ENCODE measurements at places on chromosomes 2 and 18.

DNA sequence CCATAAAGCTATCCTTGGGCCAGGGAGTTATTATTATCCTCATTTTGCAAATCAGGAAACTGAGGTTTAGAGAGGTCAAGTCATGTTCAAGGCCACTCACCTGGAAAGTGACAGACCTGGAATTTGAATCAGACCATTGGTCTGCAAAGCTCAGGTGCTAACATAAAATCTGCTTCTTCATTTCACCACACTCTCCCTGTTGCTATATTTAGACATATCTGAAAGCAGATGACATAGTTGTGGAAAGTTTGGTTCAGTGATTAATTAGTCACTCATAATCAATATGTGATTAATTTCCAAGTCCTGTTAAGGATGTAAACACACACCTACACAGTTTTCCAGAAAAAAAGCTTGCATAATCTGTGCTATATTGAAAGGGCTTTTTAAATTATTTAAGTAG, 57.4 kb downstream of the LINC00305 start:
- DNase-seq: no peak

- DNase-seq: no peak
These were observed 368.2 kb downstream of the EPHA4 start for GRCh38 chr2:221203856-221204255.

DNA sequence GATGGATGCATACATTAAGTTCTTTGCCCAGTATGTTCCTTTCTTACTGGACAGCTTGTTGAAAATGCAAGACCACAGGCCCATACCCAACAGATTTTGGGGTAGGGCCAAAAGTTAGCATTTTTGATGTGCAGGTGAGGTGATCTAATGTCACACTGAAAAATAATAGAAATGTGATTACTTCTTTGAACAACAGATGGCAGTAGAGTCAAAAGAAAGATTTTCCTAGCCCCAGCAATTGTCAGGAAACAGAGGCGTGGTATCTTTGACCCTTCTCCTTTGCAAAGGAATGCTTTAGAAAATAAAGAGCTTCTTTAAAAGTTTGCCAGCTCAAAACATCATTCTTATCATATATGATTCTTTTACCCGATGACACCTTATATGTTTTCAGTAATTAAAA, 343.6 kb upstream of the SYT4 start:
- DNase-seq: no peak

DNA sequence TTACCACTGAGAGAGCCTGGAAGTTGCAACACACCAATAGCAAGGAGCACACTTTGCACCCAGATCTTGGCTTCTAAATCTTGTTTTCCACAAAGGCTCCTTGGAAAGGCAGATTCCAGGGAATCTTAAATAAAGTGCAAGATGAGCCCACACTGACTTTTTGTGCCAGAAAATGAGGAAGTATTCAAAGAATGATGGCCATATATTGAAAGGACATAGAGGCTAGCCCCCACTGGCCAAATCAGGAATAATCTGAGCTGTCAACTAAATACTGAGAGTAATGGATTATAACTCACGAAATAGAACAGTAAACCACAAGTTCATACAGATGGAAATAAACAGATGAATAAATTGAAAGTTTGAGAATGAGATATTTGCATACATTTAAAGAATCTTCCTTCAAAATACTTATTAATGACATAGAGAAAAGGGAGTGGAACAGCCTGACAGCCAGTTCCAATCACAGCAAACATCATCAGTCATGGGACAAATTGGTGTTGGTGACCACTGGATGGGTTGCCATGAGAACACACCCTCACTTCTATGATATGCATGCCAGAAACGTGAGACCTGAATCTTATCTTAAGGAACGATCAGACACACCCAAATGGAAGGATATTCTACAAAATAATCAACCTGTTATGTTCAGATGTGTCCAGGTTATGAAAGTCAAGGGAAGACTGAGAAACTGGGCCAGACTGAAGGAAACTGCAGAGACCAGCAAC, 12.2 kb upstream of the ACKR3 start:
- no peak for DNase-seq

DNA sequence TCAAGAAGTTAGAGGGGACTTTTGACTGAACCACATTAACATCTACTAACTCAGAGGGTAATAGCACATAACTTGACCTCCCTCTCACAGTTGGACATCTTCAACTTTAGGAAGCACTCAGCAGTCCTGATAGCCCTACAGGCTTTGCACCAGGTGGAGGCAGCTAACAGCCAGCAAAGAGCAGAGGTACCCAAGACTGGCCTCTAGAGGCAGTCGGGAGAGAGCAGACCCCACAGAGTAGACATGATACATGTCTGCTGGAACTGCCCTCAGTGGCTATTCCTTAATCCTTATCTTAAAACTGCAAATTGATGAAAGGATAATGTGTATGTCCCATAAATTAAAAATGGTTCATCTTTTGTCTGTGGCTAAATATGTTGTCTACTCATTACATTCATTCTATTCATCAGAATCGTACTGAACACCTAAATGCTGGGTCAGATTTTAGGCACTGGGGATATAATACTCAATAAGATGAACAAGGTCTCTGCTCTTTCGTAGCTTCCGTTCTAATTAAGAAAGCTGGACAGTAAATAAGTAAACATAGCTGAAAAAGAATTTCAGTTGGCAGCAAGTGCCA, 49.8 kb downstream of the CAB39 start:
- DNase-seq: peak; percentile 79

DNA sequence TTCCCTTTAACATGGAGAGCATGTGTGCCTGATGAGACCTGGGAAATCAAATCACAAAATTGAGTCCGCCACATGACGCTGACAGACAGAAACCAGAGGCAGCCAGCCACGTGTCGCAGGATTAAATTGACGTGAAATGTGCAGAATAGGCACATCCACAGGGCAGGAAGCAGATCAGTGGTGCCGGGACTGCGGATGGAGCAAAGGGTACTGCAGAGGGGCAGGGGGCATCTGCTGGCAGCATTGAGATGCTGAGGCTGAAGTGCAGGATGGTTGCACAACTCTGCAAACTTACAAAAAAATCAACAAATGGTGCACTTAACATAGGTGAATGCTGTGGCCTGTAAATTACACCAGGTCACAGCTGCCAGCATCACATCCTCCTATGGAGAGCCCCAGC, 48.2 kb upstream of the TUBA3E start:
- DNase-seq: no peak

GRCh38 chr2:154455166-154455565, 243.3 kb upstream of the KCNJ3 start:
- DNase-seq: no peak

DNA sequence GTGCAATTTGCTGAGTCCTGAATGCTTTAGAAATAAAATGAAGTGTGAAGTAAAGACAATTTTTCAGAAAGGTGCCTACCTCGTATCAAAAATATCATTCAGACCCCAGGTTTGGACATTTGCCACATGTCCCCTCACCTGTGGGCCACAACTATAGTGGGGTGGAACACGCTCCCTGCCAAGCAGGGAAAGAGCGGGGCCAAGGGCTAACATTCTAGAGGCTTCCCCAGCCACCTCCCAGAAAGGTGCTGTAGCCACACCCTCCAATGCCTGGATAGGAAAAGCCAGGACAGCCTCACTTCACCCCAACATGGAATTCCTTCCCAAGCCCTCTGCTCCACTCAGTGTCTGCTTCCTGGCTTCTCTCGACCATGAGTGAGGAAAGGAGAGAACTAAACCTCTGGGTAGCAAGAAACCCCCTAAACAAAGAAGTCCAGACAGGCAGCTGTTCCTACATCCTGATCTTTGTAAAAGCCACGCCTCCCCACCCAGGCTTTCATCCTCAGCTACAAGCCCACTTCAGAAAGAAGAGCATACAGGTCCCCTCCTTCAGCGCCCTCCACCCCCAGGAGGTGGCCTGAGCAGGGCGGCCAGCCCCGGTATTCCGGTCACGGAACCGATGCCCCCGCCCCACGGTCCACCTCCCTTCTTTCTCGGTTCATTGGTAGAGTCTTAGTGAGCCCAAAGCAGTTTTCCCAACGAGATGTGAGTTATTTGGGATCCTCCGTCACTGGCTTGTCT, 2.1 kb downstream of the COL6A3 start:
- no peak for DNase-seq

DNA sequence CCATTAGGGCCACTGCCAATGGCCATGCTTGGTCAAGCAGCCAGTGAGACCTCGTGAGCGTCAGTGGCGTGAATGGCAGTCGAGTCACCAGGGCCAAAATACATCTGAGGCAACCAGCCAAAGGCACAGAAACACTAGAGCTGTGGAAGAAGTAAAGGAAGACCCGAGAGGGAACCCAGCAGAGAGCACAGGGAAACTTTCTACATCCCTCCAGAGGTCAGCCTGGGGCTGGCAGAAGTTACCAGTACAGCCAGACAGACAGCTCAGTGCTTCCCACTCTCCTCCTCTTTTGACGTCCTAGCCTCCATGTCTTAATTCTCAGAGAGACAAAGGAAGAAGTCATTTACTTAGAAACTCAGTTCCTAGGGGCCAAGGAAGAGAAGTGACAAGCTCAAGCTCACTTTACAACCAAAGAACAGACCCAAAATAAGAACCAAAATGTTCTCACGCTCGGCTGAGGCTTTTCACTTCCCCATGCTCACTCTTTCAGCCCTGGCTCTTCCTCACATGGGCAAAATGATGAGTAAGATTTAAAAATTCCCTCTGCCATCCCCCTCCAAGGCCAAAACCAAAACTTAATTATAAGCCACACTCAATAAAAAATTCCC, 8.7 kb downstream of the CYRIA start:
- no peak for DNase-seq

- DNase-seq: no peak
These were observed 135.6 kb downstream of the TFCP2L1 start for GRCh38 chr2:121149384-121149783.

GRCh38 chr2:58448065-58448507, 207.0 kb upstream of the FANCL start:
- peak; percentile 92 for DNase-seq

GRCh38 chr2:112710956-112711750, 9.7 kb upstream of the NT5DC4 start:
- DNase-seq: no peak

- no peak for DNase-seq
These were observed 321.8 kb downstream of the ZEB2 start for GRCh38 chr2:144198116-144198515.
